ENCODE measurements at places on chromosomes 4 and X.
A peak's percentile ranks its signal among the peaks of the same experiment; 100 is the strongest.

- H3K4me3 ChIP-seq, result no peak overlapping the region
- no peaks in the 10 kb centered on the region for H3K4me1 ChIP-seq
- DNase-seq, result no peak
- H3K27ac ChIP-seq, result no peak overlapping the region
- H3K36me3 ChIP-seq, result no peaks in the 10 kb centered on the region
Measured at GRCh38 chrX:32599156-32599555, 612.2 kb downstream of the DMD start.

GRCh38 chr4:155805016-155805415 lies 46.2 kb downstream of the GUCY1B1 start:
- H3K27me3 ChIP-seq, result no peaks in the 10 kb centered on the region
- no peak overlapping the region for H3K4me3 ChIP-seq
- H3K27ac ChIP-seq, result peak overlapping the region; percentile 34
- H3K36me3 ChIP-seq, result no peaks in the 10 kb centered on the region
- peaks cover 12% of the 10 kb centered on the region for H3K4me1 ChIP-seq

GRCh38 chr4:170697045-170697444 lies 607.3 kb upstream of the AADAT start:
- no peak overlapping the region for H3K27ac ChIP-seq
- DNase-seq, result no peak
- H3K27me3 ChIP-seq, result no peaks in the 10 kb centered on the region

- no peak for DNase-seq
- peaks cover 3% of the 10 kb centered on the region for H3K27me3 ChIP-seq
- H3K27ac ChIP-seq, result no peak overlapping the region
- no peaks in the 10 kb centered on the region for H3K36me3 ChIP-seq
Measured at GRCh38 chrX:133399411-133399810, 15.9 kb downstream of the GPC4 start.

DNA sequence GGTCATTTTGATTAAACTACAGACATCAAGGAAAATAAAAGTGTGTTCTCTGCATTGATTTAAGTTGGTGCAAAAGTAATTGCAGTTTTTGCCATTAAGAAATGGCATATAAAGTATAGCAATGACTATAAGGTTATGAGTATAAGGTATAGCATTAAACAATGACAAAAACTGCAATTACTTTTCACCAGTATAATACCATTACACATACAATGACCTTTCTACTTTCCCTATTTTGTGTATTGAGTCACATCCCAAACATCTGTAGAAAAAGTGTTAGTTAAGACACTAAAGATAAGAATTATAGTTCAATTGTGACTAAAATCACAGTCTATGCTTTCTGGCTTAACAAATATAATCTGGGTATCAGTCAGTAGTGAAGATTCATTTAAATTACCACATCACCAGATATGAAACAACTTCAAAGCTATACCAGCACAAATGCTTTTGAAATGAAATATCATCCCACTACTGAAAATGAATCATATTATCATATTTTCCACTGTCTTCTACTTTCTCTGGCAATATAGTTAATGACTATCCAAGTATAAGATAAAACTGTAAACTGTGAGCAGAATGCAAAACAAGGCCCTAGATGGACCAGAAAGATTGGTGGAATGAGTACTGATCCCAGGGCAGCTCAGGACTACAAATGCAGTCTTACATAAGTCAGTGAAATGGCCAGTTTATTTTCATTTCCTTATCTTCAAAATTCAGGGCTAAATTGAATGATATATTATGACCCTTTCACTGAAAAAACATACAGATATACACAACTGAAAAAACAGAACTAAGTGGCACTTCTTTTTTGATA lies 241.1 kb downstream of the ANTXR2 start:
- H3K4me1 ChIP-seq, result no peaks in the 10 kb centered on the region
- H3K27ac ChIP-seq, result no peak overlapping the region
- H3K4me3 ChIP-seq, result no peak overlapping the region
- no peaks in the 10 kb centered on the region for H3K36me3 ChIP-seq
- H3K27me3 ChIP-seq, result peaks cover 2% of the 10 kb centered on the region

- no peak overlapping the region for H3K4me3 ChIP-seq
- DNase-seq, result no peak
- H3K4me1 ChIP-seq, result no peaks in the 10 kb centered on the region
- H3K27ac ChIP-seq, result no peak overlapping the region
Measured at GRCh38 chr4:54730581-54730980, 72.8 kb downstream of the KIT start.

DNA sequence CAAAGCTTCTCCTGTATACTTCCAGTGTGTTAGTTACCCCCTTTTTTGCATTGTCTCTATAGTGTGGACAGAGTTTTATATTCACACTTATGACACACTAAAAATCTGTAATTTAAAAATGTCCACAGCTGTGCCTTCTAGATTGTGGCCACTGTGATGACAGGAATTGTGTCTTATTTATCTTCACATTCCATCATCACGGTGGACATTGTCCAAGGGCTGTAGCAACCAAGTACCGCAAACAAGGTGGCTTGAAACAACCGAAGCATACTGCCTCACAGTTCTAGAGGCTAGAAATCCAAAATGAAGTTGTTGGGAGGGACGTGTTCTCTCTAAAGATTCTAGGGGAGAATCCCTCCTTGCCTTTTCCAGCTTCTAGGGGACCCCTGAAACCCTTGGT lies 32.3 kb downstream of the CHRNA9 start:
- H3K36me3 ChIP-seq, result no peaks in the 10 kb centered on the region
- no peaks in the 10 kb centered on the region for H3K4me1 ChIP-seq
- H3K27me3 ChIP-seq, result no peaks in the 10 kb centered on the region
- H3K27ac ChIP-seq, result no peak overlapping the region
- H3K4me3 ChIP-seq, result no peak overlapping the region

GRCh38 chrX:41561045-41561444 lies 113.9 kb downstream of the NYX start:
- peak; percentile 62 for DNase-seq
- H3K4me1 ChIP-seq, result peaks cover 15% of the 10 kb centered on the region
- no peaks in the 10 kb centered on the region for H3K27me3 ChIP-seq
- H3K36me3 ChIP-seq, result no peaks in the 10 kb centered on the region
- no peak overlapping the region for H3K4me3 ChIP-seq

- H3K36me3 ChIP-seq, result no peaks in the 10 kb centered on the region
- DNase-seq, result no peak
- H3K4me3 ChIP-seq, result no peak overlapping the region
Measured at GRCh38 chr4:42914937-42915336, 22.4 kb downstream of the GRXCR1 start.

- no peaks in the 10 kb centered on the region for H3K36me3 ChIP-seq
- peaks cover 5% of the 10 kb centered on the region for H3K4me1 ChIP-seq
- H3K4me3 ChIP-seq, result no peak overlapping the region
- no peak for DNase-seq
- H3K27me3 ChIP-seq, result peaks cover 7% of the 10 kb centered on the region
Measured at GRCh38 chrX:68895341-68895755, 66.5 kb downstream of the EFNB1 start.

- no peak overlapping the region for H3K4me3 ChIP-seq
- no peak for DNase-seq
- H3K27me3 ChIP-seq, result no peaks in the 10 kb centered on the region
Measured at GRCh38 chrX:34559325-34559724, 97.8 kb downstream of the TMEM47 start.

DNA sequence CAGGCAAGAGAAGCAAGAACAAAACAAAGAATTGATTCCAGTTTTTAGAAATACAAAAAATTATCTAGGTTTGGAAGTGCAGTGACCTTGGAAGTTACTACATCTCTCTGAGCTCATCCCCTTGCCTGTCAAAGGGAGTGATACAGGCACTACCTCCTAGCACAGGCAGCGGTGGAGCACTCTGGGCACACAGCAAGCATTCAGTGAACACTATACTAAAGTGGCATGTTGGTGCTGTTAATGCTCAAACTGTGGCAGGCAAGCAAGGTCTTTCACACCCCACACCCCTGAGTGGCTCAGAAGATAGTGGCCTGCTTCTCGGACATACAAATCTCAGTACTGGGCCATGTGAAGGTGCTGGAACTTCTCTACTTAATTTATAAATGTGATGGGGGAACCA lies 51.2 kb downstream of the DRD5 start:
- H3K4me1 ChIP-seq, result no peaks in the 10 kb centered on the region
- H3K4me3 ChIP-seq, result no peak overlapping the region
- no peaks in the 10 kb centered on the region for H3K36me3 ChIP-seq
- no peak for DNase-seq

- no peaks in the 10 kb centered on the region for H3K36me3 ChIP-seq
- H3K27ac ChIP-seq, result no peak overlapping the region
- DNase-seq, result no peak
- H3K4me3 ChIP-seq, result no peak overlapping the region
Measured at GRCh38 chrX:125977851-125978250, 188.2 kb downstream of the DCAF12L2 start.

GRCh38 chr4:184958923-184959210 lies 59.4 kb upstream of the HELT start:
- no peaks in the 10 kb centered on the region for H3K4me1 ChIP-seq
- H3K36me3 ChIP-seq, result no peaks in the 10 kb centered on the region
- no peak overlapping the region for H3K27ac ChIP-seq
- H3K27me3 ChIP-seq, result peaks cover 3% of the 10 kb centered on the region

DNA sequence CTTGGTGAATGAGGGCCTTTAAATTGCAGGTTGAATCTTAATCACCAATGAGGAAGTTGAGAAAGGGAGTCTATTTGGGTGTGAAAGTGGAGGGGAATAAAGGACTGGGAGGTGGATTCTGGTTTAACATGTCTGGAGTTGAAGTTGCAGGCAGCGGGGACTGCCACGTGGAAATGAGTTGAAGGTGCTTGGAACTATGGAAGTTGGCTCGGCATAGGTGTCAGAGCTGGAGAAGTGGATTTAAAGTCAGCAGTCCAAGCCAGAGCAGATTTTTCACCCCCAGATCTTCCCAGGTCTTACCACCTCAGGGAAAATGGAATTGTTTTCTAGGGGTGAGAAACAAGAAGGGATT lies 44.9 kb downstream of the TIGD4 start:
- H3K27me3 ChIP-seq, result peaks cover 4% of the 10 kb centered on the region
- H3K4me3 ChIP-seq, result no peak overlapping the region
- no peak for DNase-seq
- H3K27ac ChIP-seq, result no peak overlapping the region
- H3K4me1 ChIP-seq, result no peaks in the 10 kb centered on the region

GRCh38 chr4:112289407-112290253 lies 3.9 kb upstream of the TIFA start:
- peaks cover 11% of the 10 kb centered on the region for H3K4me1 ChIP-seq
- no peak for DNase-seq
- H3K4me3 ChIP-seq, result no peak overlapping the region

- H3K4me3 ChIP-seq, result peak overlapping the region; percentile 43
- H3K36me3 ChIP-seq, result no peaks in the 10 kb centered on the region
- H3K27me3 ChIP-seq, result peaks cover 19% of the 10 kb centered on the region
- H3K4me1 ChIP-seq, result peaks cover 6% of the 10 kb centered on the region
Measured at GRCh38 chr4:159504684-159505083, 401.8 kb downstream of the RAPGEF2 start.

Measured in osteoblast (primary cell).